ENCODE measurements at places on chromosomes 1 and 21. TPM values are rescaled to one million over a fixed set of nuclear protein-coding genes. Genes with fewer than 3 reads are reported as not detected.

The TNNT2 gene
- 10.0 TPM for total RNA-seq

The AKR1A1 gene
- 57.1 TPM for total RNA-seq

The LTN1 gene
- total RNA-seq: 74.9 TPM

The FABP3 gene
- total RNA-seq: 27.0 TPM

The GUCA2A gene
- not detected for total RNA-seq

The OR1C1 gene
- not detected for total RNA-seq

The GATAD2B gene
- 23.1 TPM for total RNA-seq

The IL24 gene
- total RNA-seq: not detected

The PTPN14 gene
- total RNA-seq: 26.4 TPM

Measured in camera-type eye (tissue), 1 donor.